ENCODE measurements at places on chromosomes 7 and 10.

GRCh38 chr10:6493521-6494441 lies 86.3 kb downstream of the PRKCQ start:
- peak; percentile 58 for DNase-seq

- DNase-seq = no peak
These were observed 9.9 kb upstream of the PRKAG2 start for GRCh38 chr7:151886783-151887182.

DNA sequence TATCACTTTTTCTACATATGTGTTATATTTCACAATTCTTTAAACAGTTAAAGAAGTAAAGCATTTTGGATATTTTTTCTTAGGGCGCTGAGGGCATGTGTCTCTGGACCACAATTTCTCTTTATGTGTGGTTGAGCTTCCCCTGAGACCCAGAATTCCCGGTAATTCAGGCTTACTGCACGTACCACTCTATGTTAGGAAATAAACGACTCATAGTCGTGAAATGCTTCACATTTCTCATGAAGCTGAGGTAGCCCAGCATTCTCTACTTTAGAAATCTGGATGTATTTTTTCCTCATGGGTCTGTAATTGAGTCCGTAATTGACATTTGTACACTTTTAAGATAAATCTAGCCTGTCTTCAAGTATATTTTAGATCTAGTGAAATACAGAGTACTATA lies 170.6 kb downstream of the FZD1 start:
- no peak for DNase-seq

- no peak for DNase-seq
These were observed 45.7 kb downstream of the COPG2 start for GRCh38 chr7:130622866-130623265.

DNA sequence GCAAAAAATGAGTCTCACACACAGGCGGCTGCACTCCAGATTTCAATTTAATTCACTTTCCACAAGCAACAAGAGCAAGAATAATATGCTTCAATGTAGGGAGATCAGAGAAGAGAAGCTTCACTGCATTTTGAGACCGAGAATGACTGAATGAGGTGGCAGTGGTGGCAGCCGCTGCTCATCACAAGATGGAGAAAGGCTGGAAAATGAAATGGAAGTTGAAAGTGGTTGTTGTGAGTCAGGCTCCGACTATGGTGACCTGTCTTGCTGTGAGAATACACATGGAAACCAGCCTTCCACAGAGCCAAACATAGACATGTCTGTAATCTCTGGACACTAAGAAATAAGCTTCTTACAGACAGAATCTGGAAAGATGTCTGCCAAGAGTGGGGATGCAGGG lies 499.6 kb upstream of the LRRN3 start:
- DNase-seq = no peak

DNA sequence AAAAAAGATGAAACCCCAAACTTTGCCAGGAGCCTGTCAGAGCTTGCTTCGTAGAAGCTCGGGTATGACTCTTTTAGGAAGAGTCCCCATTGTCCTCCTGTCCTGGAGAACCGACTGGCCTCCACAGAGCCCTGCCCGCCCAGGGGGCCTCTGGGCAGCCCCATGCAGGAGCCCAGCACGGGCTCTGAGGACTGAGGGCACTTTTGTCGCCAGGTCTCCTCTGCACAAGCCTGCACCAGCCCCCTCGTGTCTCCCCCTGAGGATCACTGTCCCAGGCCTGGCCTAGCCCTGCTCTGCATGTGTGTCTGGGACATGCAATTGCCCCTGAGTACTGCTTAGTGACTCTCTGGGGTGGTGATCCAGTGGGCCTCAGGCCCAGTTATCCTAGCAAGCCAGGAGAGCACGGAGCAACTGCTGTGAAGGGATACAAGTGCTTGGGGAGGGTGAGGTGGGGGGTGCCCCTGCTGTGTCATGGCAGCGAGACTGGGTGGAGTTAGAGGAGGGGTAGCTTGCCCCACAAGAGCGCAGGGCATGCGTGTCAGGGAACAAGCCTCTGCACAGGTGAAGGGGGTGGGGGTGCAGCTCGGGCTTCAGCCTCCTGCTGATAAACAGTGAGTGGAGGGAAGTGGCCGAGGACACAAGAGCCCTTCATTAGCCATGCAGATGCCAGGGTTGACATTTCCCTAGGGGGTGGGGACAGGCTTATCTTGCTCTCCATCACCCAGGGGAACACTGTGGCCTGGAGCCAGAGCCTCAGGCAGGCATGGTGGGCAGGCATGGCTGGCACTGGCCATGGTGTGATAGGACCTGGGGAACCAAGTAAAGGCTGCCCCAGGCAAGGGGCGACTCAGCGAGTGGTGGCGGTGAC lies 143.4 kb downstream of the C10orf105 start:
- no peak for DNase-seq

DNA sequence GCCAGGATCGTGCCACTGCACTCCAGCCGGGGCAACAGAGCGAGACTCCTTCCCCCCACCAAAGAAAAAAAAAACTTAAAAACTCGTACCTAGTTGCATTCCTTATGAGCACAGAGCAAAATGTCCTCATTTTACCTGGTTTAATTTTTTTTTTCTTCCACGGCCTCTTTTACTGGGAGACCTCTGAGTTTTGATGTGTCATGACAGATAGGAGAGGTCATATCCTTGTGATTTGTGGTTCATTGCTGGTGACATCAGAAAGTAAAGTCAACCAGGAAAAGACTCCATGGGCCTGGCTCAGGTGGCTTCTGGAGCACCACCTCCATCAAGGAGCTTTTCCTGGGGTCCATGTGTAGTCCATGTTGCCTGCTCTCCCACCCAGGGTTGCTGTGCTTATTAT lies 26.3 kb downstream of the GTF2I start:
- DNase-seq = no peak

DNA sequence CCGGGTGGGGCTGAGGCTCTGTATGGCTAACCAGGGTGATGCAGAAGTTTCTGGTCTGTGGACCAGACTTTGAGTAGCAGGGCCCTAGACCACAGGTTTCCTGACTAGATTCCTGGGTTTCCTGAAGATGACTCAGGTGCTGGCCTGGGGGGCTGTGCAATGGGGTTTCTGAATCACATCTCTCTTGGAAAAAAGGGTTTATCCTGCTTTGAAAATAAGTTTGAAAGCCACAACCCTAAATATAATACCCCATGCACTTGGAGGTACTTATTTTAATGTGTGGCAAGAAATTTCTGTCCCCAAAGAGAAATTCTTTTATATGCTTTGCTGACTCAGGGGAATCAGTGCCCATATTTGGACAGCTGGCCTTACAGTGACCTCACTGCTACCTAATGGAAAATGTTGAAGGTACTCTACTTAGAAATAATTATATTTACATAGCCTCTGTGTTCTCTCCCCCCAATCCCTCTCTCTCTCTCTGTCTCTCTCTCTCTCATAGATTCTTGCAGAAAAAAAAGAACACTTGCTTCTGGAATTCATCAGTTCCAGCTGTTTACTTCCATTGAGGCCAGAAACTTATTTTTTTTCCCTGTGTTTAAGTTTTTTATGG lies 184.4 kb upstream of the LYZL2 start:
- no peak for DNase-seq

DNA sequence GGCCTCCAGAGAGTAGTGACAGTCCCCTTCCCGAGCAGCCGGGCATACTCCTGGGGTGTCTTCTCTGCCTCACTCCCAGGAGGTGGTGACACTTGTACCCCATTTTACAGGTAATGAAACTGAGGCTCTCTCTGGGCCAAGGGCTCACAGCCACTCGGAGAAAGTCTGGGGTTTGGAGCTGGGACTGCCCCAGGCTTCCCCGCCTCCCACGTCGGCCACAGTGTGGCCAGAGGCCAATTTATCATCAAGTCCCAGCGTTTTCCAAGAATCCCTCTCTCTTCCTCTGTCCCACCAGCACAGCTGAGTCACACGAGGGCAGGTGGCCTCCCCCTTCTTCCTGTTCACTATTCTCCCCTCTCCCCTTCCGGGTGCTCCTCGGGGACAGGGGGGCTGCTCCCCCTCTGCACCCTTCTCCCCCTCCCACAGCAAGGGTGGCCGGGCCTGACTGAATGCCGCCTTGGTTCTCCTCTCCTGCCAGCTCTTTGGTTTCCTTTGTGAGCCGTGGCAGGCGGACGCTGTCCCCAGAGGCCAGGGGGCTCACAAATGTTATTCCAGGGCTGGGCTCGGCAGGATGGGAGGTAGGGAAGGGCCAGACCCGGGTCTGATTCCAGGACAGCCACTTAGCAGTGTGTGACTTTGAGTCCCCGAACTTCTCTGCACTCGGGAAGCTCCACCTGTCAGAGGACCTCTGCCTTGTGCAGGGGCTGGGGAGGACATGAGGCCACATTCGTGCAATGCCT lies 17.7 kb downstream of the CLIP2 start:
- no peak for DNase-seq

- no peak for DNase-seq
These were observed 17.5 kb downstream of the KIAA1549 start for GRCh38 chr7:138963675-138964074.

- DNase-seq = no peak
These were observed 2.2 kb downstream of the MAP3K8 start for GRCh38 chr10:30436191-30436611.

DNA sequence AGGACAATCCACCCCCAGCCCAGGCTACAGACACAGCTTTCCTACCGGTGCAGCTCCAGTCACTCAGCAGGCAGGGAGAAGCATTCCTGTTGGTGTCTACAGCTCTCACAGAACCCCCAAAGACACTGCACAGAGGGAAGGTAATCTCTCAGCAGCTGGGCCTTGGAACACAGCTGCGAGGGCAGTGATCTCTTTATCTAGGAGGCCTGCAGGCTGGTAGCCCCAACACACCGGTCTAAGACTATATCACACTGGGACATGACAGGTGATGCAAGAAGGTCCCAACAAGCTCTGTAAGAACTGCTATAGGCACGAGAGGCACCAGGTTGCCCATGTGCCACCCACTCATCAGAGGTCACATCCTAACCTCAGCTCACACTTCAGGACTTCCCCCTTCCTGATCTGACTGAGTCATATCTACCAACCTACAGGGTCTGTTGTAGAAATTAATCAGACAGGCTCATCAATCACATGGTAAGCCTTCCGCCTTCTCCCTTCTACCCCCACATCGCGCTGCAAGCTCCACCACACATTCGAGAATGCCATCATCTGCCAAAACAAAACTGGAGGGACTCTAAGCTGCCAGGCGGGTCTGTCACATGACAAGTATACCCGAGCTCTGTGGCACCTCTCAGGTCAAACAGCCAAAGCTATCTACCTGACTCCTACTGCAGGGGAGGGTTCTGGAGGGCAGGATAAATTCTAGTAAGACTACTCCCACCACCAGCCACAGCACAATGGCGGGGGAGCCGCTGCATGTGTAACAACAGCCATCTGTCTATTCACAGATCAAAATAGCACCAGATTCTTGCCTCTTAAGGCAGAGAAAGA lies 26.1 kb downstream of the FAM53B start:
- DNase-seq = peak; percentile 90

DNA sequence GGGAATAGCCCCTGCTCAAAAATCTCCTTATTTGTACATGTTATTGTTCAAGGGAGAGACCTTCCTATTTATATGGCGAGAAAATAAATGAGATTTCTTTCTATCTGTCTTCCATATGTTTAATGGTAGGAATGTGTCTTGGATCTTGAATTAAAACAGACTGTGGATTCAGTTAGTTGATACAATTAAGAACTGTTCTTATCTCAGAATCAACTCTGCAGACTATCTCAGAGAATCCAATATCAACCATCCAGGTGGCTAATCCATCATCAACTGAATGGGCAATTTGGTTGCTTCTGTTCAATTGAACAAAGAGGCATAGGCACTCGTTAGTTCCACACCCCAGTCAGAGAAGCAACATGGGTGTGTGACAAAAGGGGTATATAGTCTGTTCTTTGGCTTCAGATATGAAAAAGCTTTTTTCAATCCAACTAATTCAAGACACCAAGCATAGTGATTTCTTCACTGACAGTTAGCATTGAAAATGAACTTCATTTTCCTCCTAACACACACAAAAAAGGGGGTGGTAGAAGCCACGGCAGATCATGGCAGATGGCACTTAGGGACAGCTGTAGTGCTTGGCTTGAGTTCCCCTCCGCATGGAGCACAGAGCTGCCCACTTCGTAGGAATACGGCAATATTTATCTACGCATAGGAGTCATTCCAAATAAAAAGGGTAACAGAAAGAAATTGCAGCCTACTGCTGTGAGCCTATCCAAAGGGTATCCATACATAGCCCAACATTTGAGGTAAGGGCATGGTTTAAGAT lies 135.9 kb downstream of the KIAA1217 start:
- DNase-seq = no peak

DNA sequence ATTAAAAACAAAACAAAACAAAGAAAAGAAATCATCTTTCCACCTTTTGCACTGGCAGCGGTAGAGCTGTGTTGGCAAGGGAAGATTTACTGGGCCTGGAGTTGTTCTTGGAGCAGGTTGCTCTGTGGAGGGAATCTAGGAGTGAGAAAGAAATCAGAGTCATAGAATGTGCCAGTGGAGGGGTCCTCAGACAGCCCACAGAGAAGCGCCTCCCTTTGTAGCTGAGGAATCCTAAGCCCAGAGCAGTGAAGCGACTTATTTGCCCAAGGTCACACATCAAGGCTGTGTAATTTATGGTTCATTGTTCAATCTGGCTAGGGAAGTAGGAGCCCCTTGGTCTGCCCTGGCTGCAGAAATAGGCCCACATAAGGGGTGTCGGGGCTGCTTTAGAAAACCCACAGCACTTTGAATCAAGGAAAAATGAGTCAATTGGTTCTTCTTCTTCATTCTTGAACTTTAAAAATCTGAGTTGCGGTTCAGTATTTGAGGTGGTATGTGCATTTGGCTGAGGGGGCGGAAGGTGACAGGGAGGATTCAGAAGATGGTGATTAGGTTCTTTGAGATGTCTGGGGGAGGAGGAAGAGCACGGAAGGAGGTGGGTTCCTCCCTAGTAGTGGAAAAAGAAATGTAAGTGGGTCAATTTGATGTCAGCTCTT lies 253.7 kb downstream of the PTEN start:
- DNase-seq = no peak

DNA sequence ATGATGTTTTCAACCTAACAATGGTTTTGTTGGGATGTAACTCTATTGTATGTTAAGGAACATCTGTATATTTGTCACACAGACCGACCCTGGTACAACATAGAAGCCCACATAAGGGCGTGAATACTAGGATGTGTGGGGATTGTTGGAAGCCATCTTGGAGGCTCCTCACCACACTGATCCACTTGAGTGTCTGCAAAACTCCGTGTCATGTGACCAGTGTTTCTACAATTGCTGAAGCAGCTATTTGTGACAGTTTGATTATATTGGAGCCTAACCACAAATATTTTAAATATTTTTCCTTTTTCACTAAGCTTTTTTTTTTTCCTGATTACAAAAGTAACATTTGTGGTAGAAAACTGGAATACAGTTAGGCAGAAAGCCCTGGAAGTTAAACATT lies 27.9 kb downstream of the RALA start:
- no peak for DNase-seq

DNA sequence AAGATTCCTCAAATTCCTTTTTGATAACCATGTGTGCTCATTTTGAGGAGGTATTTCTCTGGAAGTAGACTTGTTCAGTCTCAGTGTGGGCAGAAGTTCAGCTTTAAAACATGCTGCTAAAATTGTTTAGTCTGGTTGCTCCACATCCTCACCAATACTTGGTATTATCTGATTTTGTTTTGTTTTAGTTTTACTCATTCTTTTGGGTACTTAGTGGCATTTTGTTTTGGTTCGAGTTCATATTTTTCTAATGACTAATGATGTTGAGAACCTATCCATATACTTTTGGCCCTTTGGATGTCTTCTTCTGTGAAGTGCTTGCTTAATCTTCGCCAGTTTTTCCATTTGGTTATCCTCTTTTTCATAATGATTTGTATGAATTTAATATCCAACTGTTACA lies 694.2 kb upstream of the FZD8 start:
- DNase-seq = no peak

- no peak for DNase-seq
These were observed 817.5 kb downstream of the NXPH1 start for GRCh38 chr7:9250876-9251275.
